ENCODE measurements at places on chromosomes 1 and 21.

- ATAC-seq, result no peak
Observed at GRCh38 chr1:243667591-243667990, 182.5 kb downstream of the AKT3 start.

- no peak for ATAC-seq
Observed at GRCh38 chr1:10383630-10384029, 15.2 kb upstream of the PGD start.

- ATAC-seq, result no peak
Observed at GRCh38 chr1:85087659-85088407, 39.5 kb upstream of the MCOLN3 start.

GRCh38 chr1:169745015-169745861 is 11.4 kb upstream of the SELE start:
- ATAC-seq, result no peak

GRCh38 chr1:15758343-15758931 is at the start of gene FBLIM1:
TSS of gene FBLIM1 (plus strand) at chr1:15758795. CDS start at chr1:15764984, 6,189 bp downstream.
- peak; percentile 21 for ATAC-seq

DNA sequence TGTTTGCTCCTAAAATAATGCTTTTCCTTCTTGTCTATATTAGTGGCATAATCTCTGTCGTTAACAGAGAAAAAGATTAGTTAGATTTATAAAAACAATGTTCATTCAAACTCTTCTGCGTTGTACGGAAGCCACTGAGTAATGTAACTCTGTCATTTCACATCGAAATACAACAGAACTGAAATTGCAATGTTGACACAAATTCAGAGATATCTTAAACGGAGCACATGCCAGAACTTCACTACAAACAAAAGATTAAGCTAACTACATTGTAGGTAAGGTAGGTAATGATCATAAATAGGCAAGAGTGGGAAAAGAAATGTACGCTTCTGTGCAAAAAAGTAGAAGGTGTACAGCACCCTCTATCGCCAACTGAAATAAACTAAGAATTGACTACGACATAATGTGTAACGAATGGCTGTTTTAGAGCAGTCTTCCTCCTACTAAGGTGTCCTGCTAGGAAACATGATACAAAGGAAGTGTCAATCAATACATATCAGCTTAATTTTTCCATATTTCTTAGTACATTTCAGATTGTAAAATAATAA is 56.6 kb downstream of the PCNX2 start:
- no peak for ATAC-seq

GRCh38 chr1:98386675-98387440 is 274.7 kb upstream of the SNX7 start:
- no peak for ATAC-seq

- no peak for ATAC-seq
Observed at GRCh38 chr1:183983371-183984105, 54.0 kb downstream of the COLGALT2 start.

- no peak for ATAC-seq
Observed at GRCh38 chr1:214854126-214854875, 228.2 kb upstream of the KCNK2 start.

DNA sequence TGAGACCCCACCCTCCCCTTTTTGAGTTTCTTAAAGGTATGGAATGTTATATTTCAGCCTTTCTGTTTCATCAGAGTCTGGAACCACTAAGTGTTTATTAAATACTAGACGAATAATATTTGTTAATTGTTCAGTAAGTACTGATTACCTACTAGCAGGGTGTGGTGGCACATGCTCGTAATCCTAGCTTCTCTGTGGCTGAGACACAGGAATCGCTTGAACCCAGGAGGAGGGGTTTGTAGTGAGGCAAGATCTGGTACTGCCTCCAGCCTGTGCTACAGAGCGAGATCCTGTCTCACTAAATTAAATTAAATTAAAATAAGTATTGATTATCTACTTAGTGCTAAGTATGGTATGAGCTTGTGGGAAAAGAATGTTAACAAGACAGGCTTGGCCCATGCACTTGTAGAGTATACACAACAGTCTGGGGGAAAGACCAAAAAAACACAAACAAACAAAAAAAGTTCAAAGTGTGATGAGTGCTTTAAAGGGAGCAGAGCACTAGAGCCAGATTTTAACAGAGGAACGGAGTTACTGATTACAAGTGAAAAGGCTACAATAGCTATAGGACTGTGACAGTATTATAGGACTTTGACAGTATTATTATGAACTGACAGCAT is 2.4 kb downstream of the CEPT1 start:
- ATAC-seq, result no peak

GRCh38 chr1:229538945-229539344 is 19.6 kb downstream of the ABCB10 start:
- no peak for ATAC-seq

GRCh38 chr1:211811848-211812247 is 18.7 kb downstream of the LPGAT1 start:
- ATAC-seq, result no peak

- ATAC-seq, result no peak
Observed at GRCh38 chr1:27719286-27720251, 6.2 kb upstream of the FAM76A start.

DNA sequence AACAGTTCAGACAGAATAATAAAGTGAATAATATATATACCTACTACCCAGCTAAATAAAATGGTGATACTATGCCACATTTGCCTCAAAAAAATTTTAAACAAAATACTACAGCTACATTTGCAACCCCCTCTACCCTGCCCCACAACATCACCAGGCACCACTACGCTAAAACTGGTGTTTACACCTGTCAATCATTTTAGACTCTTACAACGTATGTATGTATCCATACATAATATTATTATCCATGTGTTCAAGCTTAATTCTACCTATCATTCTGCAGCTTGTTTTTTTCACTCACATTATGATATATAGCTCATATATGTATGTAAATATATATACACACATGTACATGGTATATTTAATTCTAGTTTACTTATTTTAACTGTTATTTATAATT is 62.5 kb downstream of the NIBAN1 start:
- ATAC-seq, result no peak

GRCh38 chr1:34412598-34413370 is 236.1 kb downstream of the C1orf94 start:
- ATAC-seq, result no peak

- ATAC-seq, result no peak
Observed at GRCh38 chr1:77468949-77469710, 187.3 kb downstream of the AK5 start.

DNA sequence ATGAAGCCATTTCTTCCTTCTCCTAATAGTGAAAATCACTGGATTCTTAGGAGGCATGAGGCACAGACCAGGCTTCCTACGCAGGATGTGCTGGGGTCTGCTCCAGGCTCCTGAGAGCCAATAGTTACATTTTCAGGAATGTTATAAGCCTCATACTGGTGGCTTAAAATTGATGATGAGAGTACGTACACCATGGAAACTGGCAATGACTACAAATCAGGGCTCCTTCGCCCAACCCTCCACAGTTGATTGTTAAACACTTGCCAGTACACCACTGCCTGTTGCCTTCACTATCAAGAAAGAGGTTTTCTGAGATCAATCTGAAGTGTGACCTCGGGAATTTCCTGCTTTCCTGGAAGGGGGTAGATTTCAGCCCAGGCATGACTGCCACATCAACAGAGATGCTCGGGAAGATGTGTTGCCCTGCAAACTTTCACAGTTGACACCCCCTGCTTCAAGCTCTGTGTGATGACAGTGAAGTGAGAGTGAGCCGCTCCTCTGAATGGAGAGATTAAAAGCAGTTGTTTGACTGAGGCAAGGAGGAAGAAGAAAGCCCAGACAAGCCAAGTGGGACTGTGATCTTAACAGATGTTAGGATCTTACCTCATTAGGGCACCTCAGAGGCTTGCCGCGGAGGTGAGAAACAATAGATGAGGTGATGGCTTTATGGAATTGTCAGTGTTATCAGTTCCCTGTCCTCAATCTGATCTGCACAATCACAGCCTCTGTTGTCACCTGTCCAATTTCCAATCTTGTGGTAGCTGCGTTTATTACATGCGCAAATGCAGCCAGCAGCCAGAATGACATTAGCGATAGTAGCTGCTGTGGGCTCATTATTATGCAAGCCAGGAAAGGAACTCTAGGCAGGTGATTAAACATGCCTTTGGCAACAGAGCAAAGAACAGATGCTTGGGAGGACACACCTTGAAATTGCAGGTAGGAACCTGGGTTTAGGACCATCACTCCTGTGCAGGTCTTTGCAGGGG is 277.3 kb downstream of the KAZN start:
- ATAC-seq, result no peak

DNA sequence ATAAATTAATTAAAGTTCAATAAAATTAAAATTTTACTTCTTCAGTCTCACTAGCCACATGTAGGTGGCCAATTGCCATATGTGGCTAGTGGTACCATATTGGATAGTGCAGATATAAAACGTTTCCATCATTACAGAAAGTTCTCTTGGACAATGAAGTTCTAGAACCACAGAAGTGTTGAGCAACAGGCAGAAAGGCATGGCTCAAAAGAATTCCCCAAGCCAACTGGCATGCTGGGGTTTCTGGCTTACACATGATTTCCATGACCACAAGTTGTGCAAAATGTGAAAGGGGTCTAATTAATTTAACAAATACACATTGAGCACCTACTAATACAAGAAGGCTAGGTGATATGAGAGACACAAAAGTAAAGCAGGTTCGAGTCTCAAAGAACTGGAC is 72.2 kb upstream of the CDC42BPA start:
- ATAC-seq, result no peak

- no peak for ATAC-seq
Observed at GRCh38 chr1:54230507-54231339, 30.8 kb downstream of the MRPL37 start.

- no peak for ATAC-seq
Observed at GRCh38 chr1:18069903-18070302, 37.7 kb upstream of the IGSF21 start.

- ATAC-seq, result no peak
Observed at GRCh38 chr21:45454926-45455673, 50.1 kb downstream of the COL18A1 start.

- ATAC-seq, result no peak
Observed at GRCh38 chr1:206065547-206066145, 12.7 kb downstream of the RHEX start.

DNA sequence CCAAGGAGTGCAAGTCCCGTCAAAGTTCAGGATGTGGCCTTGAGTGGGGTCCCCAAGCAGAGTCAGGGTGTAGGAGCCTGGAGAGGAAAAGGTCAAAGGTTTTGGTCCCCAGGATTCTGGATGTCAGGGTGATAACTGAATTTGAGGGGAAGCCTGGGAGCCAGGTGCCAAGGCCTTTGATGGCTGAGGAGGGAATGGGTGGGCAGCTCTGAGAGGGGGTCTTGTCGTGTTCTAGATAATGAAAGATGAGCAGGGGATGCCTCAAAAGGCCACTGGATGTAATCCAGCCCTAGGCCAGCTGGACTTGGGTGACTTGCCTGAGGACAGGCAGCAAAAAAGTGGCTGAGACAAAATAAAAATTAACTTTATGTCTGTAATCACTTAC is 27.5 kb upstream of the KCNA2 start:
- no peak for ATAC-seq

GRCh38 chr1:33692206-33693188 is 171.4 kb upstream of the HMGB4 start:
- no peak for ATAC-seq

DNA sequence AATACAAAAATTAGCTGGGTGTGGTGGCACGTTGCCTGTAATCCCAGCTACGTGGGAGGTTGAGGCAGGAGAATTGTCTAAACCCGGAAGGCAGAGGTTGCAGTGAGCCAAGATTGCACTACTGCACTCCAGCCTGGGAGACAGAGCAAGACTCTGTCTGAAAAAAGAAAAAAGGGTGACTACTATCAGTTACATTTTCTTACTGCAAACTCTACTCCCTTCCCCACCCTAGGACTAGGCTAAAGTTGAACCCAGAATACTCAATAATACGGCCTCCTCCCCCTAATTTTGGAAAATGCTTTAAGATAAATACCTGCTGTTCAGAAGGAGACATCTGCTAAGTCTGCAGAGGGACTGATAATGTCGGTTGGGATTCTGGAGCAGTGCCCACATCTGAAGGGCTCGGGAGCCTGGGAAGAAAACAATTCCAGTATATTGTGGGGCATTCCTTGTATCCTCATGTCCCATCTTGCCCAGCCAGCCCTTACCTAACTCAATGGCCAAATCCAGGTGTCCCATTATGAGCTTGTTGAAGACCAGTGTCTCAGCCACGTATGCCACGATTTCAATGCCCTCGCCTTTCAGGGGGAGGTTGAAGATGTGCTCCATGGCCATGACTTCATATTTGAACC is 89.7 kb downstream of the ADCY10 start:
- ATAC-seq, result no peak

DNA sequence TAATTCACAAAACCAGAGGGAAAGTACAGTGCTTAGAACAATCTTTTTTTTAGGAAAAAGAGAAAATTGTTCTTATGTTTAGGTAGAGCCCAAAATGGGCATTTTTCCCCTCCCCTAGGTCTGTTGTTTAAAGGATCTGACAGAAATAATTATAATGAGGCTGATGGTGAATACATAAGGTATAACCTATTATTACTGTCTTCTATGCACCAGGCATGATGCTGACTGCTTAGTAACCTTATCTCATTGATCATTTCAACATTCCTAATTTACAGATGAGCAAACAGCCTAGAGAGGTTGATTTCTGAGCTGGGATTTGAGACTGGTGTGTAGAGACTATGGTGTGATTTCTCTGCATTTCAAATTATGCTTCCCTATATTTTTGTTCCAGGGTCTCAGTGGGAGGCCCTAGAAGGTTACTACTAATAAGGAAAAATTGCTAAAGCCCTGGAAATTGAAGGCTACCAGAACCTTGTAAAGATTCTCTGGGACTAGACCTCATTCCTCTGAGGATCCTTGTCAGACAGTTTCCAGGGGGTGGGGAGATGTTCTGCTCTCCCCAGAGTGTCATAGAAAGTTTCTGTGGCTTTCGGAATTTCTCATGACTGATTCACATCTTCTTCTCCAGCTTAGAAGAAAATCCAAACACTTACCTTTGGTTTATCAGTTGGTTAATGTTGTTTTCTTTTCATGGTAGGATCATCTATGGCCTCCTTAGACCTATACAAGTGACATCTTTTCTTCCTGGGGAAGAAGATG is 44.9 kb downstream of the ROR1 start:
- ATAC-seq, result no peak

DNA sequence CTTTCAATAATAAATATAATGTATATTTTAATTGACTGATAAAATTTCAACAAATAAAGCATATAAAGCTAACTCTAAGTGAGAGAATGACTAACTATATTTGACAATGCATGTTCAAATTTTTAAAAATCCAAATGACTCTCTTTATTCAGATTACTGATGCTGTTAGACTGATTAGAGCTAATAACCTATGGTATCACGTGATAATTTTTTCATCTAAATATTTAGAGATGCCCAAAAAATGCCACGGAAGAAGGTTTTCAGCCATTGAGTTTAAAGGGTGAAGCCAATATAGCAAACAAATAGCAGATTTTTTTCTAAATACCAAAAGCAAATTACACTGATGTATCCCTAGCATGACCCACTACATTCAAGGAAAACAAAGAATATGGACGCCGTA is 61.1 kb upstream of the OR10J4 start:
- ATAC-seq, result no peak

DNA sequence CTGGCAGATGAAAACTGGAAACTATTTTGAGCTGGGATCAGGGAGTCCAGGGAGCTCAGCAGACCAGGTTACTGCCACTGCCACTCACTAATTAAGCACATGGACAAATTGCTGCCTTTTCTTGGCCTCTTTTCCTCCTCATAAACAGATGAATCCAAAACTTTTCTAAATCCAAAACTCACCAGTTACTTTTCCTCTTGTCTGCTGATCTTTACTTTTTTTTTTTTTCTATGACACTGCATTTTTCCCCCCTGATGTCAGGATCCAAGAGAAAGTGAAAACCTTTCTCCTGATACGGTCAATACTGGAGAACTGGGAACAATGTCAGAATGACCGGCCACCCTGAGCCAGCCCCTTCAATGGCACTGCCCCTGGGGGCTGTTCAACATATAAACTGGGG is 405.8 kb downstream of the DUSP10 start:
- no peak for ATAC-seq

- ATAC-seq, result no peak
Observed at GRCh38 chr1:215673943-215674342, 106.8 kb downstream of the KCTD3 start.
